ENCODE measurements at places on chromosomes 3 and 15.

DNA sequence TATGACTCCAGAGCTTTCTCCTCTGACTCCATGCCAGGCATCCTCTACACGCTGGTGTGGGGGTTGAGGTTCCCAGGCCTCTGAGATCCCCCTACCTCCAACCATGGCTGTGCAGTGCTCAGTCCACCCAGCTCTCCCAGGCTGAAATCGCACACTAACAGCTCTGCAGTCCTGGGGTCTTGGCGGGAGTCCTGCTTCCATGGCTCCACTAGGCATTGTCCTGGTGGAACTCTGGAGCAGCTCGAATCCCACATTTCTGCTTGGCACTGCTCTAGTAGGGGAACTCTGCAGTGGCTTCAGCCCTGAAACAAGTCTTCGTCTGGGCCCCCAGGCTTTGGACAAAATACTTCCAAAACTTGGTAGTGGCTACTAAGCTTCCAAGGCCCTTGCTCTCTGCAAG is 50.7 kb downstream of the ROPN1B start:
- no peak for DNase-seq

DNA sequence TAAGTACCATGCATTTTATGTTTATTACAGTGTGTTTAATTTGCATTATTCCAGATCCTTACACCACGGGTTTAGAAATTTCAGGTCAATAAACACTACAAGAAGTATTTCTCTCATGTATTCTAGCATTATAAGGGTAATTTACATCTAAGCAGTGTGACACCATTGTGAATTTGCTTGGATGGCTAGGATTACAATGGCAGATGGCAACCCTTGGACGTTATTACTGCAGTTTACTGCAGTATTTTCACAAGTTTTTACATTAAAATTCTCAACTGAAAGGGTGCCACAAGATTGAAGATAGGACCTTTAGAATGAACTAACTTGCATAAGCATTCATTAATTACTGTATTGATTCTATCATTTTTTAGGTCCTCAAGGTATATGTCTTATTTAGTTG is 538.8 kb downstream of the NLGN1 start:
- DNase-seq, result no peak

DNA sequence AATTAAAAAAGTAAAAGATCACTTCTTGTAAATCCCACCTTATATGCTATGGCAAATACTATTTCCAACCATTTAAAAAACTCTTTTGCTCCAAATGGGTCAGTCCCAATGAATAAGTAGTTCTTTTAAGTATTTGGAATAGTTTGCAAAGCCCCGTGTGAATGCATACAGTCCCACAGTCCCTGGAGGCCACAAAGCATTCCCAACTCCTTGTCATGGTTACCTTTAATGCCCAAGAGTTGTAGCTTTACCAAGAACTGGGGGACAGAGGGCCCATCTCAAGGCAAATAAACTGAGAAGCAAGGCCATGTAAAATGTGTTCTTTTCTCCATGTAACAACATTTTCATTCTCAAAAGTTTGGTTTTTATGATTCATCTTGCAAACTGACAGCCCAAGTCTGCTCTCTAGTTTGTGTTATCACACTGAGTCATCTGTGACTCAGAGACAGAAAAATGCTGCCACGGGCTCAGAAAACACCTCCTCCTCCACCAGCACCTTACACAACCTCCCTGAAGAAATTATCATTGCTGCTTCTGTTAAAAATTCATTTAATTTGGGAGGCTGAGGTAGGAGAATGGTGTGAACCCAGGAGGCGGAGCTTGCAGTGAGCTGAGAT is 336.2 kb downstream of the ERC2 start:
- DNase-seq, result peak; percentile 4

DNA sequence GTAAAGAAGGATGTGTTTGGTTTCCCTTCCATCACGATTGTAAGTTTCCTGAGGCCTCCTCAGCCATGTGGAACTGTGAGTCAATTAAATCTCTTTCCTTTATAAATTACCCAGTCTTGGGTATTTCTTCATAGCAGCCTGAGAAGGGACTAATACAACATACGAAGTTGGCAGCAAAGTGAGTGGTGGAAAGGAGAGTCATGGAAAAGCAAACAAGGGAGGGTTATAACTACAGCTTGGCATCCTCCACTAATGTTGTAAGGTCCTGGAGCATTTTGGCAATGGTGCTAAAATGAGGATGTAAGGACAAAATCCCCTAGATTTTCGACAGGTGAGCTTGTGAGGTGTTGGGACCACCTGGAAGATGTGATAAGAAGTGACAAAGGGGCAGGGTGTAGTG is 5.8 kb upstream of the TMEM41A start:
- no peak for DNase-seq

DNA sequence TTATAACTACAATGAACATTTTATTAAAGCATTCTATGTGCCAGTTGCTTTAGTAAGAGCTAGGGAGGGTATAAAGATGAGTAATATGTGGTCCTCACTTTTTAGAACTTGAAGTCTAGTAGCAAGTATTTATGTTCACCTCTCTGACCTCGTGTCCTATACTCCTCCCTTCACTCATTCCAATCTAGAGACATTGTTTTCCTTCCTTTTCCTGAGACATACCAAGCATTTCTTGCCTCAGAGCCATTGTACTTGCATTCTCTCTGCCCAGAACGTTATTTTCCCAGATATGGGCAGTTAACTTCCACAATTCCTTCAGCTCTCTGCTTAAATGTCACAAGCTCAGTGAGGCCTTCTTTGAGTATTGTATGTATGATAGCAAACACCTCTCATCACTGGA is 408.6 kb downstream of the PDCD6IP start:
- DNase-seq, result no peak

DNA sequence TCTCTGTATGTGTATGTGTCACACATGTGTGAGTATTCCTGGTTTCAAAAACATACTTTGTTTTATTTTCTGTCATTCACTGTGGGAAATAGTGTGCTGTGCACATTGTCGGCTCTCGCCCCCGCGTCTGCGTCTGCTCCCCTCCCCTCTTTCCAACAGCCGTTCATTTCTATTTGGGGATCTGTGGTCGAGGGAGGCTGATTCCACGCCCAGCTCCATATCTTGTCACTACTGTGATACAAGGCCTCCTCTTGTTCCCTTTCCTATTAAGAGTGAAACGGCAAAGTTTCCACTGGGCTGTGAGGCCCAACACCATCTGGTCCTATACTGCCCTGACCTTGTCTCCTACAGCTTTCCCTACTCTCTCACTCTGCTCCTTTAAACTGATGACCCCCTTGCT is 172.5 kb upstream of the LRIG1 start:
- no peak for DNase-seq

DNA sequence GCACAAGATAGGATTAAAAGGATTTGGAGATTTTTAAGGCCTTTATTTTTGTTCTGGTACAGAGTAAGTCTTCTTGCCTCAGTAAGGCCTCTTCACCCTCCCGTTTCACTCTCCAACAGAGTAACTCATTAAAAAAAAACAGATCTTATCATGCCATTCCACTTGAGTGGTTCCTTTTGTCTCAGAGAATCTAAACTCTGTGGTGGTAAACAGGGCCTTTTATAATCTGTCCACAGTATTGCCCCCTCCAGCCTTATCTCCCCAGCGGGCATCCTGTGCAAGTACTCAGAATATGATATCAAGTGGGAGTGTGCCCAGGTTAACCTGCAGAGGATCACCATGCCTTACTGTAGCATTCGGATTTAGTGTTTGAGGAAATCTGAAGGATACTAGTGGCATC is 20.3 kb upstream of the ATOSA start:
- no peak for DNase-seq

- no peak for DNase-seq
Measured at GRCh38 chr15:60534546-60534945, 55.6 kb upstream of the ICE2 start.
